Chondrocyte (in vitro differentiated cells): ENCODE measurements at places on chromosomes 12 and 14. TPM values are rescaled to one million over a fixed set of nuclear protein-coding genes. Genes with fewer than 3 reads are reported as not detected.

- peak overlapping the region; percentile 63 for H3K27ac ChIP-seq
- peaks cover 16% of the 10 kb centered on the region for H3K36me3 ChIP-seq
- H3K4me3 ChIP-seq = no peak overlapping the region
- peak; percentile 68 for DNase-seq
- no peaks in the 10 kb centered on the region for H3K27me3 ChIP-seq
- peaks cover 43% of the 10 kb centered on the region for H3K4me1 ChIP-seq
Observed at GRCh38 chr14:103690332-103690731, 24.9 kb downstream of the XRCC3 start.

DNA sequence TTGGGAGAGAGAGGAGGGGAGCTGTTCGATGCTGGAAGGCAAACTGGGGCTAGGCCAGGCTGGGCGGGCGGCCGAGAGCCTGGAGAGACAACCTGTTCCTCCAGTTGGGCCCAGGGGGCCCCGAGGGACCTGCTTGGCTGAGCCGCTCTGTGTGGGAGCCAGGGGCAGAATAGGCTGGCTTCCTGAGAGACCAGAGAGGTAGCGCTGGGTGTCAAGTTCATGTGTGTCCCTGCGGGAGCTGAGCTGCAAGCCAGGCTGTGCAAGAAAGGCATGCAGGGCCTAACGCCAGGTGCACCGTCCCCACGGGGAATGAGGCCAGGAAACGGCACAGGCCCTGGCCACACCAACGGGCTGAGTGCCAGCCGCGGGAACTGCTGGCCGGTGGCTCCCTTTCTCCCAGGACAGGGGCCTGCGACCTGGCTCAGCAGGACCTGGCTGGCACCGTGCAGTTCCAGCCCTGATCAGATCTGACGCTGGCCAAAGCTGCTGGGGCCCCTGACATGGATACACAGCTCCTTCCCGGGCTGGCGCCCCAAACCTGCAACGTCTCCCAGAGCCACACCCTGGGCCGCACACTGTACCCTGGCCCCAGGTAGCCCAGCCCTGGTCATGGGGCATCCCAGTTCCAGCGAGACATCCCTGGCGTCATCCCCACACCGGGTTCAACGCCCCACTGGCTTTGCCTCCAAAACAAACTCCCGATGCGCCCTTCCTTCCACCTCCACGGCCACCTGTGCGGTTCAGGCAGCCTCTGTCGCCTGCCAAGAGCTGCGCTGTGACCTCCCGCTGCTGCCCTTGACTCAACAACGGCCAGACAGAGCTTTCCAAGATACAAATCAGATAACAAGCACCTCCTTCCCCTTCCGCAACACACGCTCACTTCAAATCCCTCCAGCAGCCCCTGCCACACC, 65.0 kb downstream of the RFLNA start:
- H3K4me1 ChIP-seq = peaks cover 11% of the 10 kb centered on the region
- H3K27ac ChIP-seq = no peak overlapping the region
- no peak overlapping the region for H3K4me3 ChIP-seq
- no peaks in the 10 kb centered on the region for H3K27me3 ChIP-seq
- peaks cover 25% of the 10 kb centered on the region for H3K36me3 ChIP-seq
- DNase-seq = no peak

GRCh38 chr12:24823808-24824515, 124.9 kb downstream of the BCAT1 start:
- H3K27ac ChIP-seq = peak overlapping the region; percentile 66
- no peaks in the 10 kb centered on the region for H3K27me3 ChIP-seq
- H3K4me1 ChIP-seq = peaks cover 38% of the 10 kb centered on the region
- peaks cover 38% of the 10 kb centered on the region for H3K36me3 ChIP-seq
- H3K4me3 ChIP-seq = no peak overlapping the region
- DNase-seq = no peak

- H3K4me3 ChIP-seq = no peak overlapping the region
- no peak overlapping the region for H3K27ac ChIP-seq
- no peaks in the 10 kb centered on the region for H3K27me3 ChIP-seq
- DNase-seq = no peak
- H3K36me3 ChIP-seq = no peaks in the 10 kb centered on the region
- peaks cover 18% of the 10 kb centered on the region for H3K4me1 ChIP-seq
Observed at GRCh38 chr14:80940146-80940545, 1.4 kb downstream of the CEP128 start.

DNA sequence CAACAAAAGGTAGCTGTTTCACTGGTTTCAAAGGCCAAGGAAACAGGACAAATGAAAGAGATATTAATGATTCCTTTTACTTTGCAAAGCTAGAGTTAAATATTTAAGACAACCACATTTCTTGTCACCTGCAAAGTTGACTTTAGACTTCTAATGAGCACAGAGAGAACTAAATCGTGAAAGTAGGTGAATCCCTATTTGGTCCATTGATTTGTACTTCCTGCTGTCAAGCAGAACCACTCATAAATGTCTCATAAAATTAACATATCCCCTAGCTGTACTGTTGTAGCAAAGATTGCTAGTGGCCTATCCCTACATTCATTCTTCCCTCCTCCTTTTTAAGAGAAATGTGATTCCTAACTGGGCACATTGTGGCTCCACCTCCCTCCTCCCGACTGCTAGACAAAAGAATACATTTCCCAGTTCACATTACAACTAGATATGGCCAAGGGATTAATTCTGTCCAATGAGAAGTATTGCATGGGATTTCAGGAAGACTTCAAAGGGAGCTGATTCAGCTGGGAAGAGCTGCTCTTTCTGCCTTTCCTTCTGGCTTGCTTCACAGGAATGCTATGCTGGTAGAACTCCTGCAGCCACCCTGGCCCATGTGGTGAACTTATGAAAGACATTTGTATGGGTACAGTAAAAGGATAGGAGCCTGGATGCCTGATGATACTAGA, 227.5 kb upstream of the ABCD2 start:
- H3K27me3 ChIP-seq = no peaks in the 10 kb centered on the region
- DNase-seq = no peak
- H3K4me1 ChIP-seq = no peaks in the 10 kb centered on the region
- H3K36me3 ChIP-seq = peaks cover 3% of the 10 kb centered on the region
- H3K27ac ChIP-seq = no peak overlapping the region

DNA sequence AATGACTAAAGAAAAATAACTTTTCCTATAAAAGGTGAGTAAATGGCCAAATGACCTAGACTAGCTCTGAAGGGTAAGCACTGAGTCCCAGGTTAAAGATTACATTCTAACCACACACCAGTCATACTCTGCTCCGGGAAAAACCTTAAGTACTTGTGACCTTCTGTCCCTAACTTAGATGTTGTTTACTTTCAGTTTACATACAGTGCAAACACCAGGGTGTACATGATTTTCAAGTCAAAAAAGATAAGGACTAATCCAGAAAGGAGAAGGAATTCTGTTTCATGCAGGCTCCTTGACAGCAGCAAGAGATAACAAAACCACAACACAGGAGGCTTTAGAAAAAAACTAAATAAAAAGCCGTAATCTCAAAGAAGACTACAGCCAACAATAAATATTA, 174.2 kb downstream of the PPM1H start:
- H3K27me3 ChIP-seq = no peaks in the 10 kb centered on the region
- H3K4me1 ChIP-seq = peaks cover 32% of the 10 kb centered on the region
- H3K4me3 ChIP-seq = no peak overlapping the region
- no peak for DNase-seq
- H3K36me3 ChIP-seq = peaks cover 10% of the 10 kb centered on the region

DNA sequence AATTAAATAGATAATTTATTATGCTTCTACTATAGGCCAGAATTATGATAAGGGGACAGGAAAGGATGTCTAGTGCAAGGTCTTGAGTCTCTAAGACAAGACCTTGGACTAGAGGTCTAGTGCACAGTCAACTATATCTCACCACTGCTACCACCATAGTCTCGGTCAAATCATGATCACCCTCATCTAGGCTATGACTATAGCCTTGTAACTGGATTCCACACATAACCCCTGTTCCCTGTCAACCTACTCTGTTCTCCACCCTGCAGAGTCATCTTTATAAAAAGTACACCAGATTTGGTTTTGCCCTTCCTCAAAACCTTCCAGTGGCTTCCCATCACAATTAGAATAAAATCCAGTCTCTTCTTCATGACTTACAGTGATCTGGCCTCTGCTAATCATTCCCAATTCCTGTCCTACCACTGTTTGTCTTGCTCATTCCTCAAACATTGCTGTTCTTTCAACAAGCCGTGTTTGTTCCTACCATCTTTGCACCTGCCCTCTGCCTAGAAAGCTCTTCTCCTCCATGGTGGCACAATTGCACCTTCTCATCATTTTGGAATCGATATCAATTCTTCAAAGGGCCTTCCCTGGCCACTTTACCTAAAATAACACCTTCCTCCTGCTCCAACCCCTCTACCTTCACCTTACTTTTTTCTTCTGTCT, 169.4 kb downstream of the FOXN3 start:
- peaks cover 64% of the 10 kb centered on the region for H3K4me1 ChIP-seq
- no peak overlapping the region for H3K4me3 ChIP-seq
- peaks cover 3% of the 10 kb centered on the region for H3K36me3 ChIP-seq
- no peaks in the 10 kb centered on the region for H3K27me3 ChIP-seq
- H3K27ac ChIP-seq = peak overlapping the region; percentile 32
- DNase-seq = no peak

- peaks cover 2% of the 10 kb centered on the region for H3K27me3 ChIP-seq
- peaks cover 12% of the 10 kb centered on the region for H3K4me1 ChIP-seq
- H3K4me3 ChIP-seq = no peak overlapping the region
- no peak overlapping the region for H3K27ac ChIP-seq
Observed at GRCh38 chr12:120971299-120972180, 6.8 kb upstream of the HNF1A start.

DNA sequence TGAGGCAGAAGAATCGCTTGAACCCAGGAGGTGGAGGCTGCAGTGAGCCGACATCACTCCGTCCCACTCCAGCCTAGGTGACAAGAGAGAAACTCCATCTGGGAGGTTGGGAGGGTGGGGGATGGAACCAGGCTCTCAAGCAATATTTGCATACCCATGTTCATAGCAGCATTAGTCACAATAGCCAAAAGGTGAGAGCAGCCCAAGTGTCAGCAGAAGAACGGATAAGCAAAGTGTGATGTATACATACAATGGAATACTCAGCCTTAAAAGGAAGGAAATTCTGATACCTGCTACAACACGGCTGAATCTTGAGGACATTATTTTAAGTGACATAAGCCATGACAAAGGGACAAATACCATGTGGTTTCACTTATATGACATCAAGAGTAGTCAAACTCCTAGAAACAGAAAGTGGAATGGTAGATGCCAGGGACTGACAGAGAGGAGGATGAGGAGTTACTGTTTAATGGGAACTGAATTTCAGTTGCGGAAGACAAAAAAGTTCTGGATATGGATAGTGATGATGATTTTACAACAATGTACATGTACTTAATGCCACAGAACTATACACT, 11.6 kb downstream of the DAD1 start:
- no peak for DNase-seq
- peaks cover 27% of the 10 kb centered on the region for H3K4me1 ChIP-seq
- no peak overlapping the region for H3K4me3 ChIP-seq
- H3K27me3 ChIP-seq = no peaks in the 10 kb centered on the region
- H3K27ac ChIP-seq = peak overlapping the region; percentile 22
- peaks cover 16% of the 10 kb centered on the region for H3K36me3 ChIP-seq

GRCh38 chr14:23431486-23431885, 4.0 kb downstream of the MYH7 start:
- H3K27ac ChIP-seq = no peak overlapping the region
- peaks cover 32% of the 10 kb centered on the region for H3K27me3 ChIP-seq

DNA sequence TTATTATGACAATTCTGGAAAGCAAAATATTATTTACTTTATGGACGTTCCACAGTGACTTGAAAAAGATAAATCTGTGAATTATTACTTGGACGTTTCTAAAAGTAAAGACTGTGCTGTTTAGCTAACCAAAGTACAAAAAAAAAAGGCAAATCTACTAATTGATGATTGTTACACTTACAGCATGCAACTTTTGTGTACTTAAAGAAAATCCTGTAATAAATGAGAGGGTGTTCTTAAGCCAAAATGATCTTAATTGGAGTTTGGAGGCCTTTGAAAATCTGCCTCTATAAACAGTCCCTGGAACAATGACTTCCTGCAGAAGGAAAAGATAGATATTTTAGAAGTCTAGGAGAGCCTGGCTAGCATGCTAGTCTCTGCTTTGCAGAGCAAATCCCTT, 434.0 kb upstream of the SYT1 start:
- H3K27ac ChIP-seq = no peak overlapping the region
- H3K4me1 ChIP-seq = no peaks in the 10 kb centered on the region
- no peak for DNase-seq
- no peak overlapping the region for H3K4me3 ChIP-seq

GRCh38 chr12:57087691-57088353, 1.1 kb upstream of the NAB2 start:
- H3K4me3 ChIP-seq = peak overlapping the region; percentile 76
- H3K27ac ChIP-seq = peak overlapping the region; percentile 99
- peaks cover 49% of the 10 kb centered on the region for H3K4me1 ChIP-seq
- peaks cover 8% of the 10 kb centered on the region for H3K36me3 ChIP-seq

GRCh38 chr14:40629144-40629543, 977.5 kb upstream of the LRFN5 start:
- H3K36me3 ChIP-seq = no peaks in the 10 kb centered on the region
- no peak for DNase-seq
- peak overlapping the region; percentile 50 for H3K27ac ChIP-seq
- no peaks in the 10 kb centered on the region for H3K27me3 ChIP-seq
- peaks cover 4% of the 10 kb centered on the region for H3K4me1 ChIP-seq

- no peak overlapping the region for H3K4me3 ChIP-seq
- H3K27me3 ChIP-seq = no peaks in the 10 kb centered on the region
- peak; percentile 88 for DNase-seq
- H3K4me1 ChIP-seq = peaks cover 25% of the 10 kb centered on the region
- H3K36me3 ChIP-seq = no peaks in the 10 kb centered on the region
- no peak overlapping the region for H3K27ac ChIP-seq
Observed at GRCh38 chr14:76779221-76780057, 18.2 kb downstream of the VASH1 start.

DNA sequence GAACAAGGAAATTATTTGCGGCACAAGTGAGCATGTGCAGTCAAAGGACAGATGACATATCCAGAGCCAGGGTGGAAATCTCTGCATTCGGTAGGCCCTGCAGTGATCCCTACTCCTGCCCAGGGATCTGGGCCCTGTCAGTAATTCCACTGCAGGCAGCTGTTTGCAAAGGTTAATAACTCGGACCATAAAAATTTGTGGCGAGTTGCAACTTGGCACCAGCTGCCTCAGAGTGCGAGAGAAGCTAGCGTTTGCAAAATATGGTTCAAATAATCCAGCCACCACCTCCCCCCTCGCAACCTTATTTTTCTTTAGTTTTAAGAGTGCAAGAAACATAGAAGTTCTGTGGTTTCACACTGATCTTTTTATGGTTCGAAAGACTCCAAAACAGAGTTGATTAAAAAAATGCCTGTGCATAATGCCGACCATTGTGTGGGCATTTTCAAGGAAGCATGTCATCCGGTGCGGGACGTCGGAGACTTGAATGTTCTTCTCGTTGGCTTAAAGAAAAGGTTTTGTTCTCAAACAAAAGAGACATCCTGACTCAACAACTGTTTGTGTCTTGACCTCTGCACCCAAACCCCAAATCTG, 224.5 kb downstream of the BCL11B start:
- no peak for DNase-seq
- peaks cover 20% of the 10 kb centered on the region for H3K27me3 ChIP-seq
- no peaks in the 10 kb centered on the region for H3K4me1 ChIP-seq
- no peak overlapping the region for H3K4me3 ChIP-seq
- H3K36me3 ChIP-seq = peaks cover 5% of the 10 kb centered on the region

GRCh38 chr14:74954232-74954946, 1.0 kb downstream of the PGF start:
- DNase-seq = no peak
- H3K36me3 ChIP-seq = no peaks in the 10 kb centered on the region
- no peak overlapping the region for H3K27ac ChIP-seq
- peak overlapping the region; percentile 51 for H3K4me3 ChIP-seq

The GZMB gene
- total RNA-seq = not detected in 3 replicates

The ACOT6 gene
- not detected in 3 replicates for total RNA-seq

The RSRC2 gene
- total RNA-seq = 50.7 to 61.5 TPM (median 51.0 TPM) in 3 replicates

The COPZ1 gene
- total RNA-seq = 101 to 119 TPM (median 108 TPM) in 3 replicates

The PRPF39 gene
- total RNA-seq = 34.2 to 40.4 TPM (median 37.1 TPM) in 3 replicates
